ENCODE measurements at places on chromosomes 2 and 18.

DNA sequence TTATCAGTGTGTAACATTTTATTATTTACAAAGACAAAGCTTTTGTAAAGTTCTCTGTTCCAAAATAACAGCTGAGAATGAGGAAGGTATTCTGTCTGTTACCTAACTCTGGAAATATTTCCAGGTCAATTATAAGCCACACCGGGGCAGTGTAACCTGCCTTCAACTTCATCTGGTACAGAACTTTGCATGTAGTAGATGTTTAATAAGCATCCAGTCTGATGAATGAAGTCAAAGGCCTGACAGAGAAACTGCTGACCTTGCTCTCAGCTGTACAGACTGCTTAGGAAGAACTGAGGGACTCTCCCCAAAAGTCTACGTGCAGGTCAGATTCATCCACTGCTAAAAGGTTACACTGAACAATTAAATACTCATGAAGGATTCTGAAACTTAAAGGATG, 43.3 kb downstream of the WDFY1 start:
- DNase-seq: no peak

- no peak for DNase-seq
Measured at GRCh38 chr2:189517847-189518535, 62.6 kb downstream of the SLC40A1 start.

- no peak for DNase-seq
Measured at GRCh38 chr2:237121321-237121720, 35.6 kb downstream of the COPS8 start.

DNA sequence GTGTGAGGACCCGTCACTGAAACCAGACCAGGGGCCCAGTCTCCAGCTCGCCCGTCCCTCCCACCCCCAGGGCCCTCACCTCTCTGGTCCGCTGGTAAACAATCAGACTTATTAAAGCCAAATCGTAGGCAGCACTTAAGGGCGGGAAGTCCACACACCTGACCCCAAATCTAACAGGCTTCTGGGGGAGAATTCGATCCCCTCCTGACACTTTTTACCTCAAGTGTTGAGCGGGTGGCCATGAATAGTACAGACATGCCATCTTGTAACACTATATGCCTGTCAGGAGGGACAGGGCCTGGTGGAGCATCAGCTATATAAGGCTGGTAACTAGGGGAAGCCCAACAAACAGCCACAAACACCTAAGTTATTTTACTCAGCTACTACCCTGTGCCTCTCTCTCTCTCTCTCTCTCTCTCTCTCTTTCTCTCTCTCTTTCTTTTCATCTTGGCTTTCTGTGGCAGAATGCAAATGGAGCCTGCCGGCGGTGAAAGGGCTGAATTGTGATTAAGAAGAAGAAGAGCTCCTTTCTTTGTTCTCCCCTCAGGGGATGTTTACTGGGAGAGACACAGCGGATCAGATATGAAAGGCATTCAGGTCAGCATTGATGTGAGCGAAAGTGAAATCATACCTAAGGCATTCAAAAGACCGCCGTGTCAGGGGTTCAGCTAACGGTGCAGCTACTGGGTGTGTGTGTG, 9.5 kb downstream of the ZEB2 start:
- no peak for DNase-seq

GRCh38 chr2:228720895-228721294, 539.4 kb upstream of the SPHKAP start:
- DNase-seq: no peak

GRCh38 chr2:37865640-37866039, 59.4 kb upstream of the RMDN2 start:
- DNase-seq: no peak

DNA sequence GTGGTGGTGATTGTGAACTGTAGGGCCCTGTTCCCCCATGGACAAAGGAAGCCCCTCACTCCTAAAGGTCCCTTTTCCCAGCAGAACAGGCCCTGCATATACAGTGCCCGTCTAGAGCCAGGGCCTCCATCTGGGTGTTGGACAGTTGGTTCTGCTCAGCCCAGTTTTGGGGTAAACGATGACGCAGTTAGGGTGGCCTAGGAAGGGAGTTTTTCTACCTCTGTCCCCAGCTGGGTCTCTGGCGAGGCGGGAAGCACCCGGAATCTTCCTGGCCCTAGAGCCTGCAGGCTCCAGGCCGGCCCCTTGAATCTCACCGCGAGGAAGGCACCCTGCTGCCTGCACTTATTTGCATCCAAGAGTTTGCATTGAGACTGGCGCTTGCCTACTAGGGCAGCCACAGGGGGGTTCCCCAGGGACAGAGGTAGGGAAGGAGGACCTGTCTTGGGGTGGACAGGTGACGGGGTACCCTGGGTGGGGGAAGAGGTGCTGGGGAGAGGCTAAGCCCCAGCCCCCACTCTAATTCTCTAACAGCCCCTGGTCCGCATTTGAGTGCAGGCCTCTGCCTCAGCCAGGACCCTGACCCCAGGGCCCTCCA, 529 bp upstream of the MTA3 start:
- no peak for DNase-seq

GRCh38 chr2:65055422-65056214, 598 bp upstream of the CEP68 start:
- DNase-seq: peak; percentile 73

DNA sequence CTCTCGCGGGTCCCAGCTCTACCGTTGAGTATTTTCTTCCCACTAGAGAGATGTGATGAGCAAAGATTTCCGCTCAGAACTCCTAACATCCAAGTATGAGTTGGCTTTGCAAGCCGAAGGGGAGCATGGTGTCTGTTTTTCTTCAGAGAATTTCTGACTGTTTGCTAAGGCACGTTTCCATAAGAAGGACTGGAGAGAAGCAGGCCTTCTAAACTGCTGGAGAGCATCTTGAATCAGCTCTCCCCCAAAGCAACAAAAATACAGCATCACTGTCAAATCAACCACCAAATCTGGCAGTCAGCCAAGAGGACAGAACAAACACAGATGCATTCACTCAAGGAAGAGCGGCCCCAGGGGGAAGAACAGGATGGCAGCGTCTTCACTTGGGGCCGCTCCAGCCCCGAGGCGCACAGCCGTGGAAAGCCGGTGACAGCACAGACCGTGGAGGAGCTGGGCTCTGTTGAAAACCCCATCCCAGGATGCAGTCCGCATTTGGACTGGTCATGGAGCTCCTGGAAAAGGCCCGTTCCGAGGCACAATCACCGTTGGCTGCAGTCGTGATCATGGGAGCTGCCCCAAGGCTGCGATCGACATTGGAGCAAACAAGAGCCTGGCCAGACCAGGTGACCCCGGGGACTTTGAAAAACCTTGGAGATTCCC, 101.4 kb downstream of the NFATC1 start:
- no peak for DNase-seq

GRCh38 chr2:74238879-74239278, 40.5 kb downstream of the MTHFD2 start:
- no peak for DNase-seq

DNA sequence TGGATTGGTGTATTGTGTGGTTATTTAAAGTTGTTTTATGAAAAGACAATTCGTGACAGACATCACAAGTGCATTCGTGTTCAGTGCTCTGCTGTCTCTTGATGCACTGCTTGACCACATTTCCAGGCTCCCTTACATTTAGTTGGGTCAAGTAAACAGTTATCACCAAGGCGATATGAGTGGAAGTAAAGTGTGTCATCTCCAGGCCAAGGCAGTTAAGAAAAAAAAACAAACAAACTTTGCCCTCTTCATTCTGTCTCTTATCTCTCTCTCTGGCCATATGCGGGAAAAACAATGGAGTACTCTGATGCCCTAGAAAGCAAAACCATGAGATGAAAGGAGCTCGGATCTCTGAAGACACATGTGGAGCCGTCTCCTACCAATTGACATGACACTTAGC, 131.1 kb downstream of the DSEL start:
- DNase-seq: no peak

DNA sequence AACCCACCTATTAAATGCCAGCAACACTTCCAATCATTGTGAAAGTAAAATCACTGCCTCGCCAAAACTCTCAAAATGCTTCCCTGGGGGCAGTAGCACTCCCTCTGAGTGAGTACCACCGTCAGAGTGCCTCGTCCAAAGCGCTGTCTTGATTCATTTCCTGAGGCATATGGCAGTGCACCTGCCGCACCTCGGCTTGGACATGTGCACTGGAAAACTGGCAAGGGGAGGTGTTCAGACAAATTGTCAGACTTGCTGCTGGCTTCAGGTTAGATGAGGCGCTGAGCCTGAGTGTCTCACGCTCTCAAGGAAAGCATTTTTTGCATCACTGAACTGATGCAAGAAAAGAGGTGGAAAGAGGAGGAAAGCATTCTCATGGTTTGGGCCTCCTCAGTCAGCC, 132.8 kb downstream of the ATL2 start:
- DNase-seq: peak; percentile 62

DNA sequence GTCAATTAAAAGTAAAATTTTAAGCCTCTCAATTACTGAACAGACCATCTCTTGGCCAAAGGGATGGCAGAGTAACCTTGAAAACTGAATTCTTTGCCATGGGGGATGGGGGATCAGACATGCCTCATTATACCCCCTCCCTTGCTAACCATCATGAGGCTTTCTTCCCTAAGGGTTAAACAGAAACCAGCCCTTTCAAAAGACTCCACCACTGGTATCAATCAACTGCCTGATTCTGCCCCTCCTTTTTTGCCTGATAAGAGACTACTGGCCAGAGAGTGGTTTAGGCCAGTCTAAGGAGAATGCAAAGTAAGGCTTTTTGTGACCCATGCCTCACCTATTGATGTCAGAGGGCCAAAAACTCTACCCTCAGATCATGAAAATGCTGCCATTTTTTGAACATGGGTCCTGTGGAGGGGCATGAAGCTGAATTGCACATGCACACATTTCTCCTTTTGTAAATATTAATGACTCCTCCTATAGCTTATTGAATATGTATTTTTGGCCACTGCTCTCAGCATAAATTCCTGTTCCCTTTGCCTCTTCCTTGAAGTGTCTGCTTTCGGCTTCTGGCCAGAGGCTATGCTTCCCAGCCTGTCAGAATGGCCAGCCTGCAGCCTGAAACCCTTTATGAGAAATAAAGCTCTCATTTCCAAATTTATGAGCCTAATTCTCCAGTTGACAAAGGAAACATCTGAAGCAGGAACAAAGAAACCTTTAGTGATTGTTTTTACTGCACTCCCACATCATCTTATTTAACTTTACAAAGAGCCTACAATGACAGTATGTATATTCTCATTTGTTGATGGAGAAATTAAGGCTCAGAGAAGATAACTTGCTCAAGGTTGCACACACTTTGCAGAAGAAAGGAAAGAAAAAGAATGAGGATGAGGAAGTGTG, 270.7 kb upstream of the CELF4 start:
- no peak for DNase-seq

- no peak for DNase-seq
Measured at GRCh38 chr2:39494784-39495251, 57.7 kb upstream of the MAP4K3 start.

GRCh38 chr2:132747046-132747445, 77.0 kb upstream of the LYPD1 start:
- no peak for DNase-seq

DNA sequence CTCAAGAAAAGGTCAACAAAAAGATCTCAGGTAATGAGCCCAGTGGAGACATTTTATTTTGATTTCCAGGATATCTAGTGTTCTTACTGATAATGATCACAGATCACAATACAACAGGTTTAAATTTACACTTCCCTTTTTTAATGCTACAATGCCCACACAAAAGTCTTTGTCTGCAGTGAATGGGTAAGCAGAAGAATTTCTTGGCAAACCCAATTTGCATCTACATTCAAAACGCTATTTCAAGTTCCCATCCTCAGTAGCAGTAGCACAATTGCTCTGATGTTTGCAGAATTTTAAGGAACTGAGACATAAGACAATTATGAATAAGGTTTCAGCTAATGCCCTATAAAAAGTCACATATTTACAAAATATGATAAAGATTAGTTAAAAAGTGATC, 929.4 kb upstream of the PIK3C3 start:
- no peak for DNase-seq

DNA sequence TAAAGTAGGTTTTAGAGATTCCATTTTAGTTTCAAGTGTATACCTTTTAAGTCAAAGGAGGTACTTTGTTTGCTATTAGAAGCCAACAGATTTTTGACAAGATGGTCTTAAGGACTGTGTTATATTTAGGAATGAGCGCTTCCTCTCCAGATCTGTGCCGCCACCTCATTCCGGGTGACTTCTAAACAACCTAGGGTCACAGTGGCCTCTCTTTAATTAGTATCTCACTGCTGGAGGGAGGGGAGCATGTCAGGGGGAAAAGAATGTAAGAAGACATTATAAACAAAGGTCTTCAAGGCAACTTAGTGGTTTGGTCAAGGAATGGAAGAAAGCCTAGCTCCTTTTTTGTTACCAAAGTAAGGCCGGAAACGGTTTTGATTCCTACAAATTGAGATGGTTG, 67.0 kb downstream of the RBMS1 start:
- DNase-seq: no peak

- DNase-seq: peak; percentile 30
Measured at GRCh38 chr2:55119711-55120487, 69.6 kb upstream of the RTN4 start.

GRCh38 chr2:207133458-207133819, 32.3 kb downstream of the KLF7 start:
- DNase-seq: peak; percentile 61

GRCh38 chr2:9113262-9113661, 93.3 kb upstream of the ASAP2 start:
- DNase-seq: no peak

DNA sequence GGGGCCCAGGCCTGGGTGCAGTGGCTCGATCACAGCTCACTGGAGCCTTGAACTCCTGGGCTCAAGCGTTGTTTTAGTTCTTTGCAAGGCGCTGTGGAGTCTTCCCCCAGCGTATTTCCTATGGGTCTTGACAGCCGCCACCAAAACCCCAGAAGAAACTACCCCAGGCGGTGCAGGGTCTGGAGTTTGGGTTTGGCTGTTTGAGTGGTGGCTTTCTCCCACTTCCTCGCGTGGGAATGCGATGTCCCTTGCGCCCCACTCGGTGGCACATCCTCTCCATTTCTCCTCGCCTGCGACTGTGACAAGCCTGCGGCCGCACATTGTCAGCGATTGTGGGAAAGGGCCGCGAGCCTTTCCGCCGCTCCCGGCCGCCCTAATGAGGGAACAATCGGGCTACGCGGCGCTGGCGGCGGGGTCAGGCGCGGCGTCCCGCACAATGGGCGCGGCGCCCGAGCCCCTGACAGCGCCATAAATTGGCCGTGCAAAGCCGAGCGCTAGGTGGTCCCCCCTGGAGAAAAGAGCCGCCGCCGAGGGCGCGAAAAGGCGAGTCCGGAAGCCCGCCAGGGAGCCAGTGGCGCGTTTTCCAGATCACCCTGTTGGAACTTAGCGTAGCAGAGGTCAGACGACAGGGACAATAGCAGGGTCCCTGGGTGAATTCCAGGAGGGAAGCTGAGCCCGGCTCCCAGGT, 194.9 kb upstream of the POU3F3 start:
- no peak for DNase-seq

DNA sequence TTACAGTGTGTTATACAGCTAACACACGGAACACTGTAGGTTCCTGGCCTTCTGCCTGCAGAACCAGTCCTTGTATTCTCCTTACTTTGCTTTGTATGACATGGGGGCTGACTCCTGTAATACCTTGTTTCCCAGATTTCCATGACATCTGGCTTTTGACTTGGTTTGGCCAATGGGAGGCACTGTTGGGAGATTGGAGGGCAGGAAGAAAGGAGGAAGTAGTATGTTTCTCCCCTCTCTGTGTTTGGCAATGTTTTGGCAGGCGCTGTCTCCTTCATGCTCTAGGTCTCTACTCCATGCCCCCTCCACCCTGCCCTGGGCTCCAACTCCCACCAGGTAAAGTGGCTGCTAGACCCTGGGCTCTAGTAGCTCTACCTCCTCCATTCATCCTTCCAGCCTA, 331.1 kb upstream of the SLC14A2 start:
- no peak for DNase-seq

Measured in NCI-H187 (cell line).